ENCODE measurements at places on chromosomes 3 and 15.

DNA sequence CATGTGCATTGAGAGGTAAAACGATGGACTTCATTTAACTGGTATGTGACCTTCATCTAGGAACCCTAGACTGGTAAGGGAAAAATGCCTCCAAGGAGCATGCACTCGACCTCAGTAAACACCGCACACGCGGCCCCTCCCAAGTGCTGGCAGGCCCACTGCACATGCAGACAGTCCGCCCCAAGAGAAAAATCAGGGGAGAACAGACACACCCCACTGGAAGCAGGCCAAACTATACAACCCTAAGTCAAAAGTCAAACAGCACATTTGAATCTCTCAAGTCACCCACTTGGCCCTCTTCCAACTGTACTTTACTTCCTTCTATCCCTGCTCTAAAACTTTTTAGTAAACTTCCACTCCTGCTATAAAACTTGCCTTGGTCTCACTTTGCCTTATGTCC lies 250.1 kb upstream of the HES1 start:
- no peak for DNase-seq

- no peak for DNase-seq
Measured at GRCh38 chr15:73597036-73597638, 36.1 kb downstream of the NPTN start.

GRCh38 chr15:100596792-100597191 lies 5.2 kb downstream of the LINS1 start:
- DNase-seq, result peak; percentile 46

GRCh38 chr3:37640636-37641375 lies 220.9 kb upstream of the CTDSPL start:
- DNase-seq, result no peak

DNA sequence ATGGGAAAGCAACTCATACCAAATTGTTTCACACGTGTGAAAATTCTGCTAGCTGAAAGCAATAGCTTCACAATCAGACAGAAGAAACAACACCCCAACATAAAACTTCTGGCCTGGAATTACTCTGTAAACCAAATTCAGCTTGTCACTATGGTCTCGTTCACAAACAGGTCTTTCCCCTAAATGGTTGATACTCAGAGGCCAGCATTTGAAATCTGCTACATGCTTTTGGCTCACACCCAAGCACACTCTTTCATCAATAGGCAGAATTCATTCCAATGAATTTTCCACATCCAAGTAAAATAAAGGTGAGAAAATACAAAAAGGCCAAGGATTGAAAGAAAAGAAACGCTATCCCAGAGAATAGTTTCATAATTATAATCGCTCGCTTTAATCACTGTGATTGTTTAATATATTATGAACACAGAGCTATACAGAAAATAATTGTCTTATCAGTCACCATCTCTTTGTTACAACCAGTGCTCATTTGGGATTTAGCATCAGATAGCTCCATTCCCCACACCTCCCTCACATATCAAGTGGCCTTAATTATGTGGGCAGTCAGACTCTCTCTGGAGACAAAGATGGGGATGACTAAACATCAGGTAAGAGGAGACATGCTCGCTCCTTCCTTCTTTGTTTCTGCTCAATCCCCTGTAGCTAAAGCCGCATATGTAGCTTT lies 503.8 kb upstream of the ARRDC4 start:
- DNase-seq, result no peak

GRCh38 chr3:3744826-3745225 lies 54.4 kb upstream of the LRRN1 start:
- no peak for DNase-seq

GRCh38 chr15:73125219-73125618 lies 73.0 kb downstream of the NEO1 start:
- no peak for DNase-seq

GRCh38 chr3:34504366-34504765 lies 705.9 kb downstream of the PDCD6IP start:
- no peak for DNase-seq

DNA sequence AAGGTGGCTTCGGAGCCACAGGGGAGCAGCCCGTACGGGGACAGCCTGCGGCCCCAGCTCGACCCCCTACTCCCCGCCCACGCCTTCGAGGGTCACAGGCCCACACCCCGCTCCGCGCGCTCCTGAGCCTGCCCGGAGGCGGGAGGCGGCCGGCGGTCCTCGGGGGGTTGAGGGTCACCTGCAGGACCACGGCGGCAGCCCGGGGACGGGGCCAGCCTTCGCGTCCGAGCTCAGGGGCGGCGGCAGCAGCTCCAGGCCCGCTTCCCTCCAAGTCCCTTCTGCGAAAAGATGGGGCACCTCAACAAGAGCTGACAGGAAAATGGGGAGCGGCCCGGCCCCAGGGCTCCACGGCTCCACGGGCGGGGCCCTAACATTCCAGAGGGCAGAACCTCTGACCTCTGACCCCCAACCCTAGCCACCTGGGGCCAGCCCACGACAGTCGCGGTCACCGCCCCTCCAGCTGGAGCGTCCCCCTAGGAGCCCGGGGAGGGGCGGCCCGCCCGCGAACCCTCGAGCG lies 428 bp downstream of the LYSMD4 start:
- DNase-seq, result peak; percentile 42

GRCh38 chr3:40876496-40876895 lies 322.8 kb upstream of the CTNNB1 start:
- DNase-seq, result no peak

- DNase-seq, result no peak
Measured at GRCh38 chr15:87938031-87938430, 318.5 kb downstream of the NTRK3 start.

GRCh38 chr3:83226751-83227150 lies 1465.3 kb upstream of the GBE1 start:
- no peak for DNase-seq

GRCh38 chr3:74921676-74922075 lies 307.2 kb upstream of the CNTN3 start:
- no peak for DNase-seq

GRCh38 chr3:18295171-18295920 lies 129.8 kb downstream of the SATB1 start:
- peak; percentile 49 for DNase-seq

- DNase-seq, result no peak
Measured at GRCh38 chr15:60605879-60606307, 127.0 kb upstream of the ICE2 start.

- no peak for DNase-seq
Measured at GRCh38 chr15:68364028-68364659, 67.8 kb downstream of the ITGA11 start.

DNA sequence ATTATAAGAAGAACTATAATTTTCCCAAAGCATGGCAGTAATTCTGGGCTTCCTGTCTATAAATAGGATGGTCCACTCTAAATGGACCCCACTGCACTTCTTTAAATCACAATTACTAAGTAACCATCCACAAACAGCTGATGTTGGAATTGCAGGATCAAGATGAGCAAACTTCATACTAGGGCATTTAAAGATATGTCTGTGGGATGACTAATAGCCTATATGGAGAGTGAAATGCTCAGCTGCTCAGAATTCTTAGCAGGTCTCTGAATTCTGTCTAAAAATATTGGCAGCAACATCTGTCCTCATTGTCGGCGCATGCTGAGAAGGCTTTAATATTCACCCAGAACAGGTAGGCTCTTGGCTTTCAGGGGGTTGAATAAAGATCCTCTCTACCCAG lies 140.4 kb downstream of the SATB1 start:
- no peak for DNase-seq

- DNase-seq, result no peak
Measured at GRCh38 chr15:69869881-69870505, 227.7 kb downstream of the TLE3 start.

DNA sequence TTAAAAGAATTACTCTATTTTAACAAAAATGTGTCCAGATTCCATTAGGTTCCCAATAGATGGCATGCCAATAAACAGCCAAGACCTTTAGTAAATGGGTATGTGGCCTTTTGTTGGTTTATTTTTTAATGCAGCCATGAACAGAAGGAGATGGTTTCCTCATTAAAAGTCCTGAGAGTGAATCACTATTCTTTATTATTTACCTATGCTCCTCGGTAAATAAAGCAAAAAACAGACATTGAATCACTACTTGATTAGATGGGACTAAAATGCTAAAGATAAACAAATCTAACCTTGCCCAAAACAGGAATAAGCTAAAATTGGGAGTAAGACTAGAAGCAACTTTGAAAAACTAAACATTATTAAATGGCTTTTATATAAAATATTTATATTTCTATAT lies 94.2 kb downstream of the TNIK start:
- no peak for DNase-seq

GRCh38 chr3:49554633-49555265 lies 472 bp downstream of the BSN start:
- no peak for DNase-seq

- DNase-seq, result no peak
Measured at GRCh38 chr3:14837878-14838258, 19.1 kb downstream of the FGD5 start.

- DNase-seq, result no peak
Measured at GRCh38 chr3:179676081-179676480, 23.2 kb downstream of the USP13 start.

DNA sequence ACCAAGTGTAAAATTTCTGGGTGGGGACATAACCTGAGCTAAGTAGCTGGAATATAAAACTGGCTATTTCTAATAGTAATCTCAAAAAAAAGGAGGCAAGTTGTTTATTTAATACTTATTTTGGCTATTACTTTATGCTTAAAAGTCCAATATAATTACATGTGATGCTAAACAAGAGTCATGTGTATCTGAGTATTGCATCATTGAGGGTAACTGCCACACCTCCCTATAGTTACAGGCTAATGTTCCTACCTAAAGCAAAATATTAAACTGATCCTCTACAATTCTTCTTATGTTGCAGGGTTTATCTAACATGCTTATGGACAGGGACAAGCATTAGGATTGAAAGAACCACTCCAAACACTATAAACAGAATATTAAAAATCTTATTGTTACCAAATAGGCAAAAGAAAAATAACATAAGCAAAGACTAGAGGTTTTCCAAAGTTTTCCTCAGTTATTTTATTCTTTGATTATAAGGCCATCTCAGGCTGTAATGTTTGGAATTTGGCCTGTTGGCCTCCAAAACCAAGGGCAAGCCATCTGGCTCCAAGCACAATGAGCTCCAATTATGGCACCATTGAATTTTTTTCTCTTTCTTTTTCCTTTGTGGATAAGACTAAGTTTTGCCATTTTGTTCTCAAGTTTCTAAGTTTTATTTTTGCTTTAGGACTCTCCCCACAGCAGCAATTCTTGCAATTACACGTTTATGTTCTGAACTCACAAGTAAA lies 75.8 kb upstream of the ABI3BP start:
- no peak for DNase-seq

DNA sequence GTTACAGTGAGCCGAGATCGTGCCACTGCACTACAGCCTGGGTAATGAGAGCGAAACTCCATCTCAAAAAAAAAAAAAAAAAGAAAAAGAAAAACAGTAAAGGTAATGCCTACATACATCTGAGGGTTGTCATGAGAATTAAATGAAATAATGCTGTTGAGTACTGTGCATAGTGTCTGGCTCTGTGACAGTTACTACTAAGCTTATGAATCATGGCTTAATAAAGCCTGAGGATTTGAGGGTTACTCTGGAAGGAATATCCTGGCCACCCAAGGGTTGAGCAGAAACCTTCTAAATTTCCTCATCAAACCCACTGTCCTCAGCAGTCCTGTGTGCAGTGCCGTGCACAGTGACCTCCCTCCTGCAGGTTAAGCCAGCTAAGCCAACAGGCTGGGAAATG lies 26.8 kb upstream of the ELP6 start:
- DNase-seq, result no peak

DNA sequence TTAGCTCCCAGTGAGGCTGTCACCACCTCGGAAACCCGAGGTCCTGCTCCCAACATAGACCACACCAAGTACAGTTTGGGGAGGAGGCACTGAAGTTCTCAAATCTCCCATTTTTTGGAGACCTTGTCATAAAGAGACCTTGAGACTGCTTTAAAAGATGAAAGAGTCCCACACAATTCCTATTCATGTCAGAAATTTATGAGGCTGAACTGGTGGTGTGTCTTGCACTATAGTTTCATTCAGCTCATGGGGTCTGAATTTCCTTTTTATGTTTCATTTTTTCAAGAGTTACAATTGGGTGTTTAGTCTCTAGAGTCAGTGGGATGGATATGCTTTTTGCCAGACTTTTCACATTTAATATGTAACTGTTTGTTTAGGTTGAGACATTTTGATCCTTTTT lies 318.1 kb upstream of the LRRFIP2 start:
- no peak for DNase-seq

DNA sequence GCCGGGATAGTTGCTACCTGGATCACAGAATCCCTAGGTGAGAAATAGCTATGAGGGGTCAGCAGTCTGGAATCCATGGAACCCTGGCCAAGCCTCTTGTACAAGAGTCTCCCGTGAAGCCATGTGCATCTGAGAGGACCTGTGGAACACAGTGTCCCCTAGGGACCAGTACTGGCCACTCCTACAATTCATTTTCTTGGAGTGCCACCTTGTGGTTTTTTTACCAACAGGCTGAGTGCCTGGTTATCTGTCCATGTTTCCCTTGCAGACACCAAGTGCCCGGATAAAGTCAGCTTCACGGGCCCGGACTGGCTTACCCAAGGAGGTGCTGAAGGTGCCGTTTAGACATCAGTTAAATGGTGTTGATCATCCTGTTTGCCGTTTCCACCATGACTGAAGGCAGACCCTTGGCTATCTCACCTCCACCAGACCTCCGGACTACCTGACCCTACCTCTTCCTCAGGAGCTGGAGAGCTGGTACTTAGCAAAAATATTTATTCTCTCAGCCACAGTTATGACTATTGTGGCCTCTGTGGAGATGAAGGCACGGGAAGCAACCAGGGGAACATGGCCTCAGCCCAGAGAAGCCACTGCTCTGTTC lies 93.9 kb downstream of the RBPMS2 start:
- DNase-seq, result peak; percentile 51

DNA sequence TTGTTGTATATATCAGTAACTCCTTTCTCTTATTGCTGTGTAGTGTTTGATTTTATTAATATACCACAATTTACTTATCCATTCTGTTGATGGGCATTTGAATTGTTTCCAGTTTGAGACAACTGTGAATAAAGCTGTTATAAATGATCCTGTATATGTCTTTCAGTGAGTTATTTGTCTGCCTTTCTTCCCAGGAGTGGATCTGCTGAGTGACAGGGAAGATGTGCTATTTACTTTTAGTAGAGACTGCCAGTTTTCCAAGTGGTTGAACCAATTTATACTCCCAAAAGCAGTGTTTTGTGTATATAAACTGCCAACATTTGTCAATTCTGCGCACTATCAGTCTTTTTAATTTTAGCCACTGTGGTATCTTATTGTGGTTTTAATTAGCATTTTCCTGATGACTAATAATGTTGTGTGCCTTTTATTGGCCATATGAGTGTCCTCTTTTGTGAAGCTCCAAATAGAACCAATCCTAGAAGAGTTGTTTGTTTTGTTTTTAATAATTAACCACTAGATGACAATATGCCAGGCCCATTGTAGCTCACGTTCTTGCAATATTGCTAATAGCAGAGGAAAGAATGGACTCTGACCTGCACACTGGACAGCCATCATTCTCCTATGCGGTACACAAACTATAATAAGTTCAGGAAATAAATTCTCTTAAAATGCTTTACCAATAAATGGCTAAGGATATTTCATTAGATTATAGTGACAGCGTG lies 25.3 kb downstream of the TRANK1 start:
- DNase-seq, result no peak

GRCh38 chr3:13364602-13365271 lies 55.4 kb downstream of the NUP210 start:
- no peak for DNase-seq

All from GM20000 (cell line).